ENCODE measurements at places on chromosomes 2 and 18. TPM values are rescaled to one million over a fixed set of nuclear protein-coding genes. Genes with fewer than 3 reads are reported as not detected.

The PDE11A gene
- not detected for total RNA-seq

The MPHOSPH10 gene
- total RNA-seq = 39.9 TPM

The NAT8 gene
- total RNA-seq = not detected

The CIB4 gene
- total RNA-seq = not detected

The POTEC gene
- not detected for total RNA-seq

DNA sequence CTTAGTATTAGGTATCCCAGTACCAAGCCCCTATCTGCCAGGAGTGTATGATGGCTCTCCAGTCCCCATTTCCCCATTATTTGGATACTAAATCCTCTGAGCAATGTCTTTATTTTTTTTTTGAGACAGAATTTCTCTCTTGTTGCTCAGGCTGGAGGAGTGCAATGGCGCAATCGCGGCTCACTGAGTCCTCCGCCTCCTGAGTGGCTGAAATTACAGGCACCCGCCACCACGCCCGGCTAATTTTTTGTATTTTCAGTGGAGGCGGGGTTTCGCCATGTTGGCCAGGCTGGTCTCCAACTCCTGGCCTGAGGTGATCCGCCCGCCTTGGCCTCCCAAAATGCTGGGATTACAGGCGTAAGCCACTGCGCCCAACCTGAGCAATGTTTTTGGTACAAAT, 3.6 kb upstream of the PHLPP1 start:
- peaks cover 5% of the 10 kb centered on the region for H3K27me3 ChIP-seq
- no peaks in the 10 kb centered on the region for H3K36me3 ChIP-seq
- peaks cover 6% of the 10 kb centered on the region for H3K4me1 ChIP-seq
- no peak overlapping the region for H3K27ac ChIP-seq
- no peak for DNase-seq

GRCh38 chr2:182913064-182913463, 46.6 kb upstream of the FRZB start:
- no peaks in the 10 kb centered on the region for H3K4me1 ChIP-seq
- H3K4me3 ChIP-seq = no peak overlapping the region
- peaks cover 13% of the 10 kb centered on the region for H3K27me3 ChIP-seq
- H3K27ac ChIP-seq = no peak overlapping the region

- H3K4me3 ChIP-seq = no peak overlapping the region
- no peak for DNase-seq
- no peaks in the 10 kb centered on the region for H3K36me3 ChIP-seq
- H3K27ac ChIP-seq = no peak overlapping the region
- H3K4me1 ChIP-seq = peaks cover 3% of the 10 kb centered on the region
Measured at GRCh38 chr2:60565472-60565871, 12.0 kb upstream of the BCL11A start.

- H3K4me1 ChIP-seq = no peaks in the 10 kb centered on the region
- no peak for DNase-seq
- no peak overlapping the region for H3K4me3 ChIP-seq
- H3K36me3 ChIP-seq = no peaks in the 10 kb centered on the region
Measured at GRCh38 chr2:165410276-165410675, 59.2 kb upstream of the CSRNP3 start.

DNA sequence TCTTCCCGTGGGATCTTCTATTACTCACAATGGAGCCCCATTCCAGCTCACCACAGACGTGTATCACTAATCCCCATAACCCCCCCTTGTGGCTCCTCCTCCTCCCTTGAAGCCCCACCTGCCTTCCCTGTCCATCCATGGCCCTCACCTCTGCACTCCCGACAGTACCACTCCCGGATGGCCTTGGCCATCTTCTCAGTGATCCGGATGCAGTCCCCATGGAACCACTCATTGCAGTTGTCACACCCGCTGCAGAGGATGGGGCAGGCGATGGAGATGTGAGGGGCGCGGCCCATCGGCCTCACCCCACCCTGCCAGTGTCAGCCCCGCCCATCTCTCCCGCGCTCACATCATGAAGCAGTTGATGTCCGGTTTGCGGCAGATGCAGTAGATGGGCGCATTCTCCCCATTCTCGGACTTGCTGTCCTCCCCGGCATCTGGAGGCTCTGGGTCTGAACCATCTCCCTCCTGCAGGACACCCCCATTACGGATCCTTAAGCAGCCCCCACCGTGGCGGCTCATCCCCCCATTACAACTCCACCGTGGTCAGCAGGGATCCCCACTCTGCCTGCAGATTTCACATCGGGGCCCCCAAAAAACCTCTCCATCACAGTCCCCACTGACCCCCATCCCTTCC, 983 bp downstream of the CXXC1 start:
- peak overlapping the region; percentile 100 for H3K4me3 ChIP-seq
- no peaks in the 10 kb centered on the region for H3K27me3 ChIP-seq
- H3K4me1 ChIP-seq = peaks cover 54% of the 10 kb centered on the region
- DNase-seq = peak; percentile 63
- peaks cover 55% of the 10 kb centered on the region for H3K36me3 ChIP-seq
- H3K27ac ChIP-seq = peak overlapping the region; percentile 99

DNA sequence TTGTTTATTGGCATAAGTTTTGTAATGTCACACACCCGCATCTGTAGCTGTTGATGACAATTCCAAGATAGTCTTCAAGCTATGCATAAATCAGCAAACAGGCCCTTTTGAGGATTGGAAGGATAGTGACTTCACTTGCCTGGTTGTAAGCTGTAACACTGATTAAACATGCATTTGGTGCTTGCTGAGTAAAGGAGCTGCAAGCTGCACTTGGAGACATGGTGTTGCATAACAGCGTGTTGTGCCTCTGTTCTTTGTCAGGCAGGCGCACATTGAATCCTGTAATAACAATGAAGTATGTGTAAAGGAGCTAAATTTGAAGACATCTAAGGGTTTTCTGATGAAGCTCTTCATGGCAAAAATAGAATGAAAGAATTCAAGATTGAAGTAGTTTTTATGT, 68.7 kb upstream of the TTC27 start:
- H3K36me3 ChIP-seq = peaks cover 26% of the 10 kb centered on the region
- H3K27me3 ChIP-seq = no peaks in the 10 kb centered on the region
- no peak for DNase-seq
- peaks cover 3% of the 10 kb centered on the region for H3K4me1 ChIP-seq

DNA sequence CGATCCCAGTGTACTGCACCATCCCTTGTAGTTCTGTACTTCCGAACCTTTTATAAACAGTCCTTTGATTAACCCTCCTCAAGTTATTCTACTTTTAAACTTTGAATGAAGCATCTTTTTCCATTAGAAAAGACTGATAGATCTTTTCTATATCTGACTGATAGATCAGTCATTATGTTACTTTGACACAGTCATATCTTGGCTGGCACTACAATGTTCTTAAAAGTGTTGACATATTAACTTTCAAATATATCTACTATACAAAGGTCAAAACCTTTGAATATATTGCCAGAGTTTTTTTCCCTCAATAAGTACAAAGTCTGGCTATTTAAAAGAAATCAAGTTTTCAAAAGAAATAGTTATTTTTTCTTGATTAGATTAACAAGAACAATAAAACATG, 35.4 kb upstream of the NABP1 start:
- H3K4me1 ChIP-seq = peaks cover 32% of the 10 kb centered on the region
- no peaks in the 10 kb centered on the region for H3K27me3 ChIP-seq
- no peak for DNase-seq
- peaks cover 6% of the 10 kb centered on the region for H3K36me3 ChIP-seq

DNA sequence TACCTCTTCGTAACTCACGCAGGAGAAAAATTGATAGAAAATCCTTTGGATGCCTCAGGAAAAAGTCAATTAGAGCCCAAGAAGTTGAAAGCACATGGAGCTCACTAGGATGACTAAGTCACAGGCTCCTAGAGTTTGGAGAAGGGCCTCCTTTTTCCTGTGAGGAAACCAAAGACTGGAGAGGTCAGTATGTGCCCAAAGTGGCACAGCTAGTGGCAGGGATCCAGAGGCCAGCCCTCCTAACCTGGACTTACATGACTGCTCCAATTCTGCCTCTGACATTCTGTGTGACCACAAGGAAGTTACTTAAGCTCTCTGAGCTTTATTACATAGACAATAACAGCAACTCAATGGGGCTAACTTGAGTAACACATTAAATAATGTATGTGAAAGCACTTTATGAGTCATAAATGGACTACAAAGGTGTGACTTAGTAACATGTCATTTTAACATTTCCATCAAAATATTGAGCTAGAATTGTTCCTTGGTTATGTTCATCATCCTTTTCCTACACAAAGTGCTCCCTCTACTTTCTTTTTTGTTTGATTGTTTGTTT, 91.6 kb downstream of the DHRS9 start:
- H3K36me3 ChIP-seq = no peaks in the 10 kb centered on the region
- no peaks in the 10 kb centered on the region for H3K4me1 ChIP-seq
- no peak for DNase-seq
- no peak overlapping the region for H3K27ac ChIP-seq
- no peak overlapping the region for H3K4me3 ChIP-seq

- no peak overlapping the region for H3K27ac ChIP-seq
- no peak overlapping the region for H3K4me3 ChIP-seq
- DNase-seq = no peak
- no peaks in the 10 kb centered on the region for H3K36me3 ChIP-seq
- no peaks in the 10 kb centered on the region for H3K4me1 ChIP-seq
- no peaks in the 10 kb centered on the region for H3K27me3 ChIP-seq
Measured at GRCh38 chr2:188326669-188327301, 35.1 kb downstream of the GULP1 start.

All from activated CD8-positive, alpha-beta T cell treated with anti-CD3 and anti-CD28 coated beads, Interleukin-2, amount 10 ng/mL, durations not matched to agents 7 days and 5 days (primary cell).